ENCODE measurements at places on chromosomes 2 and 18. TPM values are rescaled to one million over a fixed set of nuclear protein-coding genes. Genes with fewer than 3 reads are reported as not detected.

CD207 gene
- total RNA-seq, result not detected

CABLES1 gene
- total RNA-seq, result 27.7 TPM

PDE11A gene
- total RNA-seq, result 3.9 TPM

PIKFYVE gene
- total RNA-seq, result 40.1 TPM

MC5R gene
- 0.47 TPM for total RNA-seq

NPPC gene
- 3.2 TPM for total RNA-seq

ST6GAL2 gene
- total RNA-seq, result 21.7 TPM

PROM2 gene
- total RNA-seq, result 34.7 TPM

TNFAIP6 gene
- 2.9 TPM for total RNA-seq

TRAPPC12 gene
- 127 TPM for total RNA-seq

IL1RL2 gene
- total RNA-seq, result 1.2 TPM

TAF1B gene
- 37.7 TPM for total RNA-seq

AKAIN1 gene
- total RNA-seq, result not detected

LRRC30 gene
- 6.4 TPM for total RNA-seq

GREB1L gene
- total RNA-seq, result 9.3 TPM

EN1 gene
- total RNA-seq, result 0.29 TPM

DLGAP1 gene
- 5.5 TPM for total RNA-seq

CCBE1 gene
- total RNA-seq, result 30.7 TPM

TFCP2L1 gene
- 68.4 TPM for total RNA-seq

CD8B2 gene
- total RNA-seq, result 0.06 TPM

LYG2 gene
- total RNA-seq, result not detected

CNTNAP5 gene
- total RNA-seq, result 0.58 TPM

MARS2 gene
- 9.1 TPM for total RNA-seq

NEB gene
- total RNA-seq, result 313 TPM

GKN2 gene
- total RNA-seq, result 0.53 TPM

PIGN gene
- total RNA-seq, result 42.0 TPM

IL1F10 gene
- total RNA-seq, result not detected

SCYGR8 gene
- 0.41 TPM for total RNA-seq

USP40 gene
- total RNA-seq, result 54.5 TPM

OTOS gene
- not detected for total RNA-seq

IL37 gene
- total RNA-seq, result not detected

Data from metanephros (tissue), 2 donors.